ENCODE measurements at places on chromosomes 6 and 20. TPM values are rescaled to one million over a fixed set of nuclear protein-coding genes. Genes with fewer than 3 reads are reported as not detected.

MAP3K5 gene
- 3.5 TPM for total RNA-seq

TMEM242 gene
- 8.9 TPM for total RNA-seq

ENPP3 gene
- 1.5 TPM for total RNA-seq

PARD6B gene
- total RNA-seq, result 0.82 TPM

PAX1 gene
- total RNA-seq, result not detected

CD93 gene
- 429 TPM for total RNA-seq

HLA-DRB5 gene
- 1.6 TPM for total RNA-seq

GSS gene
- total RNA-seq, result 54.1 TPM

DPPA5 gene
- not detected for total RNA-seq

RNF146 gene
- 50.0 TPM for total RNA-seq

RCAN2 gene
- 3.2 TPM for total RNA-seq

SSTR4 gene
- total RNA-seq, result not detected

FKBP1A gene
- 181 TPM for total RNA-seq

PRPH2 gene
- total RNA-seq, result 0.49 TPM

Data from bladder microvascular endothelial cell (primary cell).